ENCODE measurements at places on chromosomes 11 and 22. TPM values are rescaled to one million over a fixed set of nuclear protein-coding genes. Genes with fewer than 3 reads are reported as not detected.

GRCh38 chr11:119511614-119512306, 88.8 kb upstream of the THY1 start:
- no peak for DNase-seq

DNA sequence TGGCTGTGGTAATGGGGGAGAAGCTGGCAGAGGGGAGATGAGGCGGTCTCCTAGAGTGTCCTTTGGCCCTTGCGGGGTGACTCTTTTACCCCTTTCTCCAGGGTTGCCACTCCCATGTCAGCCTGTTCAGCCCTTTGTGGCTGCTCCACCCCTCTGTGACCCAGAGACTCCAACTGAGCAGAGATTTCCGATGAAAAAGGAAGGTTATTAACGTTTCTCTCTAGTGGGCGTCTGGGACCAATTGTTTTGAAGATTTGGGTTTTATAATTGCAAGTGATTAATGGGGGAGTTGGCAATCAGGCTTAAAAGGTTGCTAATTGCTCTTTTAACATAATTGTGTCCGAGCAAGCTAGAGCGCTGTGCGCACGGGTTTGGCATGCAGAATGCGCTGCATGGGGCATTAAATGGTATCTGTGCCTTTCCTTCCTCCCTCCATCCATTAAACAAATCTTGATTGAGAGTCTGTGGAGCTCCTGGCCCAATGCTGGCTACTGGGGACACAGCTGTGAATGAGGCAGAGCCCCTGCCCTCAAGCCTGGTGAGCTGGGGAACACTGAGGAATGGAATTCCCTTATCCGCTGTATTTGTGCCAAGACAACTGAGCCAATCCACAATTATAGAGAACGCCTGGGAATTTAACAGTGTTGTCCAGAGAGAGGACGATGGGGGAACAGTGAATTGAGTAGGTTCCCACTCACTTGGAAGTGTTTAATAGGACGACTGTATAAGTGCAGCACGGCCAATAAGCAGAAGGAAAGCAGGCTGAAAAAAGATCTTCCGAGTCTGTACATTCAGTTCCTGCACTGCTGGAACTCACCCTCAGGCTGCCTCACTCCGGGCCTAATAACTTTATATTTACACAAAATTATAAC, 295.9 kb downstream of the MIAT start:
- DNase-seq, result peak; percentile 28

DNA sequence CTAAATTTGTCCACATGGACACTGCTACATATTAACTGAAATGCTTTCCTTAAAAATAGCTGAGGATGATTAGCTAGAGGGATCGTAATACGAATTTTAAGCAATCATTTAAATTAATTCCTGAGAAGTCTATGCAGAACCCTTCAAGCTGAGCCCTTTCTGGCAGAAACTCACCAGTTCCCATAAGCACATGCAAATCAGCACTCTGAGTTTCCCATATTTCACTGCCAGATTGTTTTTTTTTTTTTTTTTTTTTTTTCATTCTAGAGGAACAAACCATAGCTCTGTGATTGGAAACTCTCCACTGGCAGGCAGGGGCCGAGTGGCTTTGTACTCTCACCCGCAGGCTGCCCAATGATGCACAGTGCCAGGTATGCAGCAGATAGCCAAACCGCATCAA, 145.6 kb downstream of the EFCAB6 start:
- no peak for DNase-seq

The RASL10A gene
- 1.6 TPM for total RNA-seq

The SCGB2A2 gene
- total RNA-seq, result not detected
